Stimulated activated CD8-positive, alpha-beta memory T cell treated with anti-CD3 and anti-CD28 coated beads, Interleukin-7, amount 100 ng/mL, for 48 hours (primary cell): ENCODE measurements at places on chromosomes 2 and 18.

- no peak for DNase-seq
These were observed 74.9 kb upstream of the PELI1 start for GRCh38 chr2:64219149-64219548.

- DNase-seq = no peak
These were observed 21.2 kb downstream of the RTP5 start for GRCh38 chr2:241890524-241891235.

DNA sequence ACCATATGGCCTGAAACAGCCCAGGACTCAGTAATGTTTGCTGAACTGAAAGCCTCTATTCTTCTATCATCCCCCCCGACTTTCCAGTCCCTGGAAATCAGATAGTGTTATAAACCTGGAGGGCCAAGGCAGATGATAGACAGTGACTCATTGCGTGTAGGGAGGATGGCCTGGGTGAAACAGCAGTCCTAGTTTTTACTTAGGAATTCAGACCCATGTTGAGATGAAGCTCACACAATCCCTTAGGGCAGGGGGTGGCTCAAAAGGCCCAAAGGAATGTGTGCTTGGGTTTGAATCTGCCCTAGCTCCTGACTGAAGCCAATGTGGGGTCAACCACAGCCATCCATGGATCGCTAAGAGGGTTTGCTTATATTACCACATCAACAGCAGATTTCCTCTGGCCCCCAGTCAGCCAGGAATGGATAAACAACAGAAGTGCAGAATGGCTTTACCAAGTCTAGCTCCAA lies 43.9 kb upstream of the STPG4 start:
- no peak for DNase-seq

DNA sequence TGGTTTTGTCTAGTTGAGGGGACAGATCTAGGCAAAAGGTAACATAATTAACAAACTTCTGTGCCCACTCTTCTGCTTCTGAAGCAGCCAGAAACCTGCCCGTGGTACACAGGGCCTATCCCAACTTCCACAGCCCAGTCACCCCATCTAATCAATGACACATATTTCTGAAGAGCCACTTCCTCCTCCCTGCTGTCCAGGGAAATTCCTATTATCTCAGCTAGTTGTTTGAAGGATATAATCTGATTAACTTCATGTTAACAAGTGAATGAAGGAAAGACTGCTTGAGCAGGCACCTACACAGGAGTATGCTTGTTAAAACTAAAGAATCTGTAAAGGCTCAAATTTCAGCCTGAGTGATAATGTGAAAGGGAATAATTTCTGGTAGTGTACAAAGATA lies 61.4 kb downstream of the CCDC148 start:
- DNase-seq = no peak

- DNase-seq = no peak
These were observed 9.5 kb upstream of the SMAD7 start for GRCh38 chr18:48959921-48960920.

DNA sequence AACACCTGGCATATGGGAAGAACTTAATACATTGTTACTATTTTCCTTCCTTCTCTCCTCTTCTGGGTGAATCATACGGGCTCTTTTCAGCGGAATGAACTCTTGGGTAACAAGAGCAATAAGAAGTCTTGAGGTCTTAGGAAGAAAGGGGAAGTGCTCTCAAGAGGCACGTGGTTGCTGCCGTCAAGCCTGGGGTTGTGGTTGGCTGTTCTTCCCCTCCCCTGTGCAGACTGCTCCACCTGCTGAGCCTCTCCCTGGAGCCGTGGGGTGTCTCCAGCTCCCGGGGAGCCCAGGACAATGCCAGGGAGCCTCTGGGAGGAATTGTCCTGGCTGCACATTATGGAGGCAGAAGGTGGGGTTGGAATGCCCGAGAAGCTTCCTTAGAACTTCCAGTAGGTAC lies 19.4 kb downstream of the TOGARAM2 start:
- DNase-seq = peak; percentile 29

- no peak for DNase-seq
These were observed 184.8 kb downstream of the PRKCE start for GRCh38 chr2:45836316-45836715.

- no peak for DNase-seq
These were observed 4.5 kb upstream of the CYP27A1 start for GRCh38 chr2:218777276-218777990.

- DNase-seq = no peak
These were observed 485.3 kb downstream of the TGIF1 start for GRCh38 chr18:3935305-3935704.

- DNase-seq = no peak
These were observed 162.9 kb downstream of the TRIB2 start for GRCh38 chr2:12879649-12880048.

GRCh38 chr2:163175294-163175693 lies 336.7 kb upstream of the KCNH7 start:
- no peak for DNase-seq

DNA sequence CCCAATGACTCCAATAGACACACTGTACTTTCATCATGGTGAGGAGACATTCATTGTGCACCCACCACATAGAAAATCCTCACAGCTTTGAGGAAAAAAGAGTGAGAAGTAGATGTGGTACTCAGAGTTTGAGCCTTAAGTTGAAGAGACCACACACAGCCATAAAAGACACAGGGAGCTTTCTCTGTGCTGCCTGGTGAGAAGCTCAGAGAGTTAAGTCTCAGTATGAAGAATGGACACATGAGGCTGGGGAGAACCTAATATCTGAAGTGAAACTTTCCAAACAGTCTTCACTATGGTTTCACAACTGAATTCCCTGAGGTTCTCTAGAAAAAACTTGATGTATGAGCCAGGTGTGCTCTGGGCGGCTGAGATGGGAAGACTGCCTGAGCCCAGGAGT lies 237.9 kb downstream of the NBAS start:
- no peak for DNase-seq

GRCh38 chr2:46921676-46922448 lies 6.3 kb upstream of the MCFD2 start:
- no peak for DNase-seq
